ENCODE measurements at places on chromosomes 16 and 17.

- DNase-seq: no peak
These were observed 33.3 kb downstream of the HELZ start for GRCh38 chr17:67211742-67212141.

DNA sequence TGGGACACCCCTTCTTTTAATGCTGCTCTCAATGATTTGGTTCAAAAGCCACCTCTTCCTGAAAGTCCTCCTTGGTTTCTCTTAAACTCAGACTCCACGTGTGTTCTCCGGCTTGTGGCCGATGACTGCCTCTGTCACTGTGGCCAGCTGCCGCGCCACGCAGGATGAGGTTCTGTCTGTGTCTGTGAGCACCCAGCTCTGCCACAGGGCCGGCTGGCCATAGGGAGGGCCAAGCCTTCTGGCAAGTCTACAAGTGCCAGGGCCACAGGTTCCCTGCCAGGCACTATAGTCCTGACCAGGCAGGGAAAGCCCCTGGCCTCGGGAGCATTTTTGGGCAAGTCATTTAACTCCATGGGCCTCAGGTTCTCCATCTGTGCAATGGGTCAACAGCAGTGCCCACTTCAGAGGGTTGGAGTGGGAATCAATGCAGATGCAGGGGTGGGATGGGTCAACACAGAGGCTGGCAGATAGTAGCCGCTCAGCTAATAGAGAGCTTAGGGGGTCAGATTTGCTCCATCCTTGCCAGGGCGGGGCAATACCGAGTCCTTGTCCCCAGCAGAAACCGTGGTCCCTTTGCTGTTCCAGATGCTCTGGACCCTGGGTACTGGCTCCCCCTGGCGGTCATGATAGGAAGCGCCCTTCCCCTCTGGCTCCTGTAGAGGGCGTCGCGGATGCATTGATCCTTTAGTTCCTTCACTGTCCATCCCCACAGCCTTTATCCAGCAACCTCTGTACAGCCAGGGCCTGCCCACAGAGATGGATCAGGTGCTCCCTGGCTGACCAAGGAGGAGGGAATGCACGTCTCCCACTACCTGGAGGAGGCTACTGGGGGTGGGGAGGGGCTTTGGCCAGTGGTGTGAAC lies 19.3 kb upstream of the ADGRG3 start:
- DNase-seq: peak; percentile 85

DNA sequence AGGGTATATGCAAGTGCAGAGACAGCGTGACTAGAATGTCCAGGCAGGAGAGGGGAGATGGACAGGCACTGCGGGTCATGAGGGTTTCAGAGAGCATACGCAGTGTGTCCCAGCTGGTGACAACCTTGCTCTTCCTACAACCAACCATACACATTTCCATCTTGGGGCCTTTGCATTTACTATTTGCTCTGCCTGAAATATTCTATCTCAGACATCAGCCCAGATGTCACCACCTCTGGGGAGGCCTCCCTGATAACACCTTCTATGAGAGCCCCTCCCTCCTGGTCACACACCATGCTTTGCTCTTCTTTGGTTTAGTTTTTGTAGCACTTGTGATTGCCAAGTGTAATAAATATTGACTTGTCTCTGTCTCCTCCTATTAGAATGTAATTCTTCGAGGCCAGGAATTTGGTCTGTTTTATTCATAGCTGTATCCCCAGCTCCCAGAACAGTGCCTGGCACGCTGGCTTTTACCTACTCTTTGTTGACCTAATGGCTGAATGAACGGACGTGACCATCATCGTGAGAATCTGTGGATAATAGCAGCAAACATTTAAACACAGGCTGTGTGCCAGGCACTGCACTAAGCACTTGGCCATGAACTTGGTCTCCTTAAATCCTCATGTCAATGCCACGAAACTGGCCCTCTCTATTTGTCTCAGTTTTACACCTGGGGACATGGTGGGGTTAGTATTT lies 51.9 kb downstream of the PLCG2 start:
- DNase-seq: no peak

- DNase-seq: no peak
These were observed 302.7 kb upstream of the ASIC2 start for GRCh38 chr17:33595828-33596227.

GRCh38 chr16:5333126-5333525 lies 235.5 kb upstream of the EEF2KMT start:
- DNase-seq: no peak

DNA sequence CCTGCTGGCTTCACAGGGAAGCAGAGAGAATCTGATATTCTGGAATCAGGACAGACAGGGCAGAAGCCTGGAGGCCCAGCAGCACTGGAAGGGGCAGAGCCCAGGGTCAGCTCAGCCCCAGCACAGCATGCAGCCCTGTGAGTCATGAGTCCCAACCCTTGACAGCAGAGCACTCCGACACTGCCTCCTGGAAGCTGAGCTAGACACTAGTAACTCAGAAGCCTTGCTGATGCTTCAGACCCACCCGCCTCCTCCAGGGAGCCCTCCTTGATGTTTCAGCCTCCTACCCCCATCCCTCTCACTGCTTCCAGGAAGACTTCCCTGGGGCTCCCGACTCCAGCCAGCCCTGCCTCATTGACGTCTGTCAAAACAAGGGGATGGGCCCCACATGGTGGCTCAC lies 6.9 kb downstream of the CAMKK1 start:
- DNase-seq: peak; percentile 87

- DNase-seq: no peak
These were observed 478.8 kb upstream of the HSBP1 start for GRCh38 chr16:83328936-83329335.

DNA sequence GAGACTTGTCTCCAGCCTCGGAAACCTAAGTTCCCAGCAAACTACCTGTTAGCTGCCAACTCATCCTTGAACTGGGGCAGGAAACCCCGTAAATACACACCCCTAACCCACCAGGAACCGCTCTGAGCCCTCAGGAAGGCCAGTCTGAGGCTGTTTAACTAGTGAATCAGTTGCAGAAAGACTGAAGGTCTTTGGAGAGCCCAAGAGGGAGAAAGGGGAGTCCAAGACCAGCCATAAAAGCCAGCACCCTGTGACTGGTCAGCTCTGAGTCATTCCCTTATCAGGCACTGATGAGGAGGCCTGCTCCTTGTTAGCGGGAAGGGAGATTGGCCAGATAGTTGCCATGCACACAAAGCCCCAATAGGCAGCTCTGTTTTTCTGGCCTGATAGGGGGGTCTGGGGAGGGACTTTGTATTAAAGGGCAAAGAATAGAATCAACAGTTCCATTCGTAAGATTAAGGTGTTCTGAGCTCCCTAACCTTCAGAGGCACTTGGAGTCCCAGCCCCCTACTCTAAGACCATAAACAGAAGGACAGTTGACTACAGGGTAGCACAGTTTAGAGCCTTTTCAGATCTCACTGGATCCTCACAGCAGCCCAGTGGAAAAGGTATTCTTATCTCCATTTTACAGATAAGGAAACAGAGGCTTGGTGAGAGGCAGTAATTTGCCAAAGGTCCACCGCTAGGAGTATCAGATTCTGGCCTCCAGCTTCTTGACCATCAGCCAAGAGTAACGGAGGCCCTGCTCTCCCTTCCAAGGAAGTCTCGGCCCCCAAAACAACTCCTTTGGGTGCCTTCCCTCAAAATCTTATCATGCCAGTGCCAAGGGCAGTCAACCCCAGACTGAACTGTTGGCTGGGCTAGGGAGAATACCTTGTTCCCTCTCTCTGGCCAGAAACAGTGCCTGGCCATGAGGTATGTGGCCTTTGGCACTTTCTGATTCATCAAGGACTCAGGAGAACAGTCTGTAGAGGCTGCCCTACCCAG lies 2.2 kb upstream of the KRT19 start:
- peak; percentile 92 for DNase-seq

GRCh38 chr17:48925991-48926342 lies 17.8 kb downstream of the UBE2Z start:
- DNase-seq: no peak

DNA sequence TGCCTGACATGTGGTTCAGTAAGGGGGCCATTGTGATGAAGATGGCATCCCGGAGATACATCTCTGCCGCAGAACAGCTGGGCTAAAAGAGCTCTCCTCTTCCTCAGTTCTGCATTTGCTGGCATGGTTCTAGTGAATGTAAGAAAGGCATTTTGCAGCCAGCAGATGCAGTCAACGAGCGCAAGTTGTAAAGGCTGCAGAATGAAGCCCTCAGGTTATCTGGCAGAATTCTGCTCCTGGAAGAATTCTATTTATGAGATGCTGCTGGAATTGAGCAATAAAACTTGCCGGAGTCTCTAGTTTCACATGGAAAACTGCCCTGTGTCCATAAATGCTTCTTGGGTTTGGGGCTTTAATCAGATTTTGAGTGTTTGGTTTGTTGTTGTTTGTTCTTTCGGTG lies 176.8 kb upstream of the HSBP1 start:
- DNase-seq: no peak

All from HT1080 (cell line).